NCI-H446 (cell line): ENCODE measurements at places on chromosomes 3 and 15.

DNA sequence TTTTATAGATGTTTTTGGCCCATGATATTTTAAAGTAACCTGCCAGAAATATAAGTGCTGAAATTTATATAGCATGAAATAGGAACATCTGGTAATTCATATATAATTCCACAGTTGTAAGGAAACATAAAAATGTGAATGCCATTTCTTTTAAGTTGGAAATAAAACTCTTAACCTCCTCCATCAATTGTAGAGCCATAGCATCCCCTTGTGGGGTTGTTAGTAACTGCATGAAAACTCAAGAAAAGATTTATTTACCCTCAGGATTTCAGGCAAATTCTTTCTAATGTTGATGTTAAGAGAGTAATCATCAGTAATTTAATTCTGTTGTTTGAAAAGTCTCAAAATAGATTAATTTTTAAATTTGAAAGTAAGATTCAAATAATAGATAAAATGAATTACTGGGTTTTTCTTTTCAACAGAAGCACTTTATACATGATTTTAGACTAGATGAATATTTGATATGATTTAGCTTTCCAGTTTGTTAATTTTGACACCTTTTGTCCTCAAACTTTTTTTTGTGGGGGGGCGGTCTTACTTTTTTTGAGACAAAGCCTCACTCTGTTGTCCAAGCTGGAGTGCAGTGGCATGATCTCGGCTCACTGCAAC, 74.7 kb downstream of the RASA2 start:
- DNase-seq = peak; percentile 63

DNA sequence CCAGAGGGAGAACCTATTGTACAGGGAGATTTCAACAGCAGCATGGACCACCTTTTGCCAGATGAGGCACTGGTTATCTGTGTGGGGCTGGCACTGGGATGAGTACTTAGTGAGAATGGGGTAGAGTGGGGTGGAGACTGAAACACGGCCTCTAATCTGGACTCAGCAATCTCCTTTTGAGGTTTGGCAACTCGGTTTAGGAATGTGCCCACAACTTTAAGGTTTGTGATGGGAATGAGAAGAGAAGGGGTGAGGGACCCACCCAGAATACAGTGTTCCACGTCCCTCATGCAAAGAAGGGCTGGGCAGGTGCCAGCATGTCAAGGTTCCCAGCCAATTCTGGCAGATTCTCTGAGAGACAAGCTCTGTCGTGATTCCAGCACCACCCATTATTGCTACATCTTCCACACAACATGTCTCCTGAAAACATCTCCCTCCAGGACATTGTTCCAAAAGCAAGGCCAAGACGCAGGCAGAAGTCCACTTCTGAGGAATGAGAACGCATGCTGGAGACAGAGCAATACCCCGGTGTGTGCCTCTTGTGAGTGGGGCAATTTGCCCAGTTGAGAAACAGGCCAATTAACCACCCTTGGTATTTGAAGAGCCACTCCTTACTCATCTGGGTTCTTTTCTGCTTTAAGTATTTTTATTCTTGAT, 37.5 kb upstream of the CCR4 start:
- DNase-seq = peak; percentile 23

DNA sequence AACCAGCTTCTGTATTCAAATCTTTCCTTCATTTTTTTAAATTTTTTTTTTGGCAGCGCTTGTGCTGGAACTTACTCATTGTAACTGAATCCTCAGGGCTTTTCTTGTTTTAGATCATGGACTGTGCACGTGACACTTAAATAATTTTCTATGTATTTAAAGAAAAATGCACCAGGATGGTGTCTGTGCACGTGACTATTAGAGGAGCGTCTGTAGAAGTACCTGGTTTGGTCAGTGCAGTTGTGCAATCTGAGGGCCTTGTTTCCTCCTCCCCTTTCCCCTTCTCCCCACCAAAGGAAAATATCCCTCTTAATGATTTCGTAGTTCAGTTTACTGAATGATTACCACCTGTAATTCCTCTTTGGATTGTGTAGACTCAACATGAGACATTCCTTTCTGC, 31.3 kb downstream of the EDEM1 start:
- no peak for DNase-seq

- DNase-seq = no peak
Observed at GRCh38 chr3:24440760-24441464, 53.7 kb downstream of the THRB start.

DNA sequence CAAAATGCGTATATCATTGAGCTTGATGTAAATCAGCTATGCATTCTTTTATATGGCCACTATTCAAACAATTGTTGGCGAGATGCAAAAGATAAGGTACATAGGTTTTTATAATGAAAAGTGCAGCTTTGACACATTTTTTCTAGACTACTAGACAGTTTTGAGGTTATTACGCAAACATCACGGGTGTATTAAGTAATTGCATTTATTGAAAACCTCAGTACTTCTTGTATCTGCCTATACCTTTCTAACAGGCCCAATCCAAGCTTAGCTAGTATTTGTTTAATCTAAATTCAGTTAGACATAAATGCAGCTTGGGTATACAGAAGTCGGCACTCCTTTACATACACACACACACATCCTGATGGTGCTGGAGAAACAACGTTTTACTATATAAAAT, 2.7 kb downstream of the SPESP1 start:
- no peak for DNase-seq

DNA sequence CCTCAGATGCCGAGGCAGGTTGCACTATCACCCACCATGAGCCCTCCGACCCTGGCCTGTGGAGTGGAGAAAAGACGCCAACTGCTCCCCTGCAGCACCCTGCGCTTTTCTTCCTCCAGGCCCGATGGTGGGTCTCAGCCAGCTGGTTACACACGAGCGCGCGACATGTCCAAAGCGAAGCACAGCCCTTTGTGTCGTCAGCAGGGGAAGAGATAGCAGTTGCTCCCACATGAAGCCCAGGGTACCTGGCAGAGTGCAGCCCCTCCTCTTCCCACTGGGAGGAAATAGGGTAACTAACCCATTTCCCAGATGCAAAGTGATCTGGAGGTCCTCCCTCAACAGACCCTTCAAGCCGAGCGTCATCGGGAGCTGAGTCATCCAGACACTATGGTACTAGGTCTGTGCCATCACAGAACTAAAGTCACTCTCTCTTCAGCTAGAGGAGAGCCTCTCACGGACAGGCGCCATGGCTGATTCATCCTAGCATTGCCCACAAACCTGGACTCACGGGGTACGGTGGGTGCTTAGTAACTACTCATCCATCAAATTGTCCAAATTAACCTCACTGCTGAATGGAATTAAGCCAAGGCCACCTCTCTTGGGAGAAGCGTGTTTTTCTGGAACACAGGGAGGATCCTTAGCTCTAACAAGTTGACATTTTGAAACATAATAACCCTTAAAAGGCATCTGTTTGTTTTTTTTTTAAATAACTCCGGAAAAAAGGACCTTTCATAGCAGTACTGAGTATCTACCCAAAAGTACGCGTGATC, 45.2 kb upstream of the BDH1 start:
- no peak for DNase-seq

DNA sequence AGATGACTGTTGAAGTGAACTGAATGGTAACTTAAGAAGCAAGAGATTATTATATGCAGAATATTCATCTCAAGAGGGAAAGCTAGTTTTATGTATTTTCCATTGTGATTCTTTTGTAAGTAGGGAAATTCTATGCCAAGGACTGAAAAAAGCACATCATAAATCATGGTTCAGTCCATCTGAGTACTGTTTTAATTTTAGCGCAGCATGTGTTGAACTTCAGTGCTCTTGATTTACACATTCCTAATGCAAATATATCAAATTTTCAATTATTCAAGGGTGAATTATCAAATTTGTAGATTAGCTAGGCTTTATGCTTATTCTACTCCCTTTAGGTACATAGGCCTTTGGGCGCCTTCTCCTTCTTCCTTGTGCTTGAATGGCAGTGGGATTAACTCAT, 50.3 kb upstream of the TCF12 start:
- DNase-seq = no peak

GRCh38 chr3:107307205-107307604, 70.0 kb upstream of the CCDC54 start:
- no peak for DNase-seq

DNA sequence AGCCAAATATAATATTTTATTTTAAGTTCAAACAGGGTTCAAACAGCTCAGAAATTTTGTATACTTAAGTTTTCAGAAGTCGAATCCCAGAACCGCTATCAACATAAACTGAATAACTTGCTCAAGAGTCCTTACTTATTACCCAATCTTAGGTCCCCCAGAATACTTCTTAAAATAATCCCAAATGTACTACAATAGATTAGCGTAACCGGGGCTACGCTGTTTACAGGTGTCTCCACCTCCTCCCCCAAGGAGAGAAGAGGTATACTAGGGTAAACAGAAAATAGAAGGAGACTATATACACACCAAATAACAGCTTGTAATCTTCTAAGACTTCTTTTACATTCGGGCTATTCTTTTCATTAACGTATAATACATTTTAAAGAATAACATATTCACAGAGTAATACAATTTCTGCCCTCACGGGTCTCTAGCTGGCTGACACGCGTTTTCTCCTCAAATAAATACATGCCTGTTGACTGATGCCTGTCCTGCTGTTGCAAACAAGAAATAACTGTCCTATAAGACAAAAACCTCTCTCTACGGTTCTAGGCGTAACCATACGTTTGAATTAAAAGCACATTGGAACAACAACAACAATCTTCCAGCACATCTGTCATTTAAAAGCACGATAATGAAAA, 1.3 kb downstream of the DENND4A start:
- DNase-seq = no peak

DNA sequence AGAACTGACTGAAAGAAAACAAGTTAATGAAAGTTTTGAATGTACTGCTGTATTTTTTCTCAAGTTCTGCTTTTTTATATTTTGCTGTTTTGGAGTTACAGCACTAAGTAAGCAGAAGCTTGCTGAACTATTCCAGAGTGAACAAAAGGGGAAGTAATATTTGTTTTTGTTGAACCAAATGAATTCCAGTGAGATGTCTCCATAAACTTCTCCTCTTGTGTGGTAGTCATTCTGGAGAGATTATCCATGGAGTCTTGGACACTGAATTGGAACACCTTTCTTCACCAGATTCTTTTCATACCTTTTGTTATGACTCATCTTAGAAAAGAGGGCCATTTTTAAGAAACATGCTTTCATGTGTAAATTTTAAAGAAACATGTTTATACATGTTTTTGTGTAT, 8.8 kb downstream of the ANKUB1 start:
- DNase-seq = no peak

DNA sequence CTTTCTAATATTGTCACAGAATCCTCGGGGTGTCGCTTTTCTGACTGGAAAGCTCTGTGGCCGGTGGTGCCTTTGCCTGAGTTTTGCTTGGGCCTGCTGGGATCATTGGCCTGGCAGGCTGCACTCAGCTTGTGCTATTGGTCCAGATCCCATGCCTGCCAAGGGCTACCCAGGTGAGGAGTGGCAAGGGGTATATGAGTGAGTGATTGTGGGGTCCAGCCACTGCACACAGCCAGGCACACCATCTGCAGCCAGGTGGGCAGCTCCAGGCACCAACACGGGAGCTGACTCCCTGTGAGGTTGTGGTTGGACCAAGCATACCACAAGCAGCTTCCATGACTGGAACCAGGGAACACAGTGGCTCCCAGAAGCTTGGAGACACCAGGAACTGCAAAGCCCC, 557.2 kb downstream of the SI start:
- DNase-seq = no peak

- DNase-seq = no peak
Observed at GRCh38 chr3:54784021-54784420, 143.8 kb downstream of the LRTM1 start.

DNA sequence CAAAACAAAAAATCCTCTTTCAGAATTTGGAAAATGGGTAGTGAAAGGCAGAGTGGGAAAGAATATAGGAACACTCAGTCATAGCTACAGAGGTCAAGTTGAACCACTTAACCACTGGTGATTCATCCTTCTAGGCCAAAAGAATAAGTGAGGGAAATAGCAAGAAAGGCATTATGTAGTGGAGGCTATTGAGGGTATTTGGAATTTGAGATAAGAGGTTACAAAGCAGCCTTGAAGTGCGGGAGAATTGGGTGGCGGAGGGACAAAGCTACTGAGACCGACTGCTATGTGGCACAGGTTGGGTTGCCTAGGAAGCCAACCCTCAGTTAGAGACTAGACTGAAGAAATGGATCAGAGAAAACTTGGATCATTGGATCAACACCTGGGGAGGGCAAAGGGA, 109.5 kb downstream of the SYNPR start:
- no peak for DNase-seq

GRCh38 chr15:74621936-74622335, 6.3 kb downstream of the CLK3 start:
- no peak for DNase-seq

GRCh38 chr3:43043793-43044192, 62.1 kb downstream of the POMGNT2 start:
- DNase-seq = no peak

- no peak for DNase-seq
Observed at GRCh38 chr3:129470861-129471260, 30.8 kb downstream of the IFT122 start.

DNA sequence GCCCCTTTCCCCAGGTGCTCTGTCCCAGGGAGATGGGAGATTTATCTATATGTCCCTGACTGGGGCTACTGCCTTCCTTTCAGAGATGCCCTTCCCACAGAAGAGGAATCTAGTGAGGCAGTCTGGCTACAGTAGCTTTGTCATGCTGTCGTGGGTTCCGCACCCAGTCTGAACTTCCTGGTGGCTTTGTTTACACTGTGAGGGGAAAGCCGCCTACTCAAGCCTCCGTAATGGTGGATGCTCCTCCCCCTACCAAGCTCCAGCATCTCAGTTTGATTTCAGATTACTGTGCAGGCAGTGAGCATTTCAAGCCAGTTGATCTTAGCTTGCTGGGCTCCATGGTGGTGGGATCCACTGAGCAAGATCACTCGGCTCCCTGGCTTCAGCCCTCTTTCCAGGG, 35.4 kb upstream of the SLC7A14 start:
- no peak for DNase-seq

DNA sequence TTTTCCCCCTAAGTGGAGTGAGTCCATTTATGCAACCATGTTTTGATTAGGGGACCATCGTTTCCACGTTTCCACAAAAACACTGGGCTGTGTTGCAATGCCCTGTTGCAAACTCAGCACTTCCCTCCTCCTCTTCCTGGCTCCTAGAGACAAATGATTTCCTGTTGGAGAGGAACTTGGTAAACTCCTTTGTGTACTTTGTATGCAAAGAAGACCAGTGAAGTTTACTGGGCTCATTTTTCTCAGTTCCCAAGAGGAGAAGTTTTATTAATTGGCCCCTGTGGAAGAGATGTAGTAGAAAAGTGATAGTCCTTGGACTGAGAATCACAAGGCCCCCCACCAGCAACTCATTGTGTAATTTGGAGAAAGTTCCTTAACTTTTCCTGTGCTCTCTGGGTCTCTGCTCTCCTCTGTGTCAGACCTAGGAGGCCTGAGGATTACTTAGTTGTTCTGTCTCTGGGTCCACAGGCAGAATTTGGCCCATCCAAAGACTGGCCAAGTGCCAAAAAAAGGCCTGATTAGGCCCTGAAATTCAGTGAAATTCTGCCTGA, 95.0 kb downstream of the ATG7 start:
- no peak for DNase-seq

DNA sequence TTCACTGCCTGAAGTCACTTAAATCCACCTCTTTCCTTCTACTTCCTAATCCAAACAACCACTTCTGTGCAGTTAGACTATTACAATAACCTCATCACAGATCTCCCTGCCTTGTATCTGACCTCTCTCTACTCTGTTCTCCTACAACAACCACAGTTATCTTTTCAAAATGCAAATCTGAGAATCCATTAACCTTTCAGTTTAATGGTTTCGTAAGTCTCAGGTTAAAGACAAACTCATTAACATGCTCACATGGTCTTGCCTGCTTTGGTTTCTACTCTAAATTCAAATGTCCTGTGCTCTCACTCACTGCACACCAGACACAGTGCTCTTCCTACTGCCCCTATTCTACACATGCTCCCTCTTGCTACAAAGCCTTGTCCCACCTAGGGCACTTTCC, 406.5 kb upstream of the THBS1 start:
- no peak for DNase-seq
